SW 1271 (cell line): ENCODE measurements at places on chromosomes 1 and 21.

- DNase-seq: no peak
Observed at GRCh38 chr1:167430134-167430848, 88.0 kb downstream of the CD247 start.

DNA sequence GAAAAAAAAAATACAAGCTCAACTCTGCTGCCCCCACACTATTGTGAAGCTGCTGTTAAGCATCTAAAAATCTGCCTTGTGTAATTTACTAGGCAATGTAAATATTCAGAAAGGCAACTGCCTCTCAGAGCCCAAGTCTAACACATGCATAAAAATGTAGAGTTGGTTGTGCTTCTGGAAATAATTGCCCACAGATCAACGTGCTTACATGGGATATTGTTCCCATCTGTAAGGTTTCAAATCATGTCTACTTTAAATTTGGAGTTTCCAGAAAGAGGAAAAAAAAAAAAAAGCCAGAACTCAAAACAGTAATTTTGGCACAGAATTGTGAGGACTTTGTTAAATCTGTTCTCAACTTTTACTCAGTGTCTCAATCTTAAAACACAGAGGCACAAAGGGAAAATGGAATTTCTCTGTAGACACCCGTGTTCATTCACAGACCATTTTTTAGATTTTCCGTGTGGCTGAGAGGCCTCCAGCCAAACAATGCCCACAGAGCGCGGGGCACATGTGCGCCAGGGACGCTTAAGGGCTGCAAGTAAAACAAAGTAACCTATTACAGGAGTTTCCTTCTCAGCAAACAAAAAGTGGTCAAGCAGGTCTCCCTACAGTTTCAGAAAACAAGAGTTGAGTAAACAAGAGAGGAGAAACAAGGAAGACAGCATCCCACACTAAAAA is 115.5 kb downstream of the RERE start:
- no peak for DNase-seq

- DNase-seq: no peak
Observed at GRCh38 chr21:21664871-21665270, 666.7 kb downstream of the NCAM2 start.

DNA sequence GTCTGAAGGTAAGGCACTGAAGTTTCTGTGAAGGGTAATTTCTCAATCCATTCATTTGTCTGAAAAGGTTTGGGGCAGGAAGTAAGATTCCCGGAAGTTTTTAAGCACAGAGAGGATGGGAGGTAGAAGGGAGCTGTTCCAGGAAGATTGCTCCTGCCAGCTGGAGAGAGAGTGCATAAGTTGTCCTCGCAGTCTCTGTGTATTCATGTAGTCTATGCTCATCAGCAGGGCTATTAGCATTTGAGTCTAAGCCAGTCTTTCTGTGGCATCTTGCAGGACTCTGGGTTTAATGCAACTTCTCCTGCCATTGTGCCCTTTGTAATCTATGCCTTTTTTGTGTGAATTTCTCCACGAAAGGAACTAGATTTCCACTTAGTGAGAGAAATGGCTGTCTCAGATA is 140.8 kb upstream of the FGGY start:
- DNase-seq: no peak

DNA sequence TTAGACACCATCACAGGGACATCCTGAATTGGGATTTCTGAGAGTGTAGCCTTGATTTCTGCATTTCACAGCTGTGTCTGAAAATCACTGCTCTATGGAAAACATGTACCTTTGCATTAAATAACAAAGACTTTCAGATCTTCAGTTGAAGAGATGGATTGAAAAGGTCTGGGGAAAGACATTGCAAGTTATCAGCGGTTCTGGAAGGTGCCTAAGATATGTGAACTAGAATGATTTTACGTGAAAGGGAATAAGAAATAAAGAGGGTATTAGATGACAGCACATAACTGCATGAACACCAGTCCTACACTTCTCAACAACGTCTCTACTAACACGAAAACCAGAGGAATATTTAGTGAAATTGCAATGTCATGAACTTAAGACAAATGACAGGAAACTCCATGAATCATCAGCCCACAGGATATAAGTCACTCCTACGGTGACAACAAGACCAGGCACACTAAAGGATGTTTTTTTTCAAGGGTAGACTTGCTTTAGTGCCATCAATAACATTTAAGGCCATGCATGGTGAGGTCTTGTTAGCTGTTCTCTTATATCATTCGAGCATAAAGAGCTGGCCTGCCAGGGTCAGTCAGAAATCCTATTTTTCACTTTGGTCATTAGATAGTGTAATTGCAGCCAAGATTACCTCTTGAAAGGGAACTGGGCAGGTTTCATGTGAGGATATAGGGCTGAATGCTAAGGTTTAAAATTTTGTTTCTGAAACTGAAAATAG is 283.1 kb downstream of the GRIK1 start:
- DNase-seq: peak; percentile 44

- no peak for DNase-seq
Observed at GRCh38 chr1:151060007-151060656, at the start of gene MLLT11. MLLT11 (plus strand) TSS chr1:151060397; CDS start chr1:151067225, 6,828 bp downstream.

DNA sequence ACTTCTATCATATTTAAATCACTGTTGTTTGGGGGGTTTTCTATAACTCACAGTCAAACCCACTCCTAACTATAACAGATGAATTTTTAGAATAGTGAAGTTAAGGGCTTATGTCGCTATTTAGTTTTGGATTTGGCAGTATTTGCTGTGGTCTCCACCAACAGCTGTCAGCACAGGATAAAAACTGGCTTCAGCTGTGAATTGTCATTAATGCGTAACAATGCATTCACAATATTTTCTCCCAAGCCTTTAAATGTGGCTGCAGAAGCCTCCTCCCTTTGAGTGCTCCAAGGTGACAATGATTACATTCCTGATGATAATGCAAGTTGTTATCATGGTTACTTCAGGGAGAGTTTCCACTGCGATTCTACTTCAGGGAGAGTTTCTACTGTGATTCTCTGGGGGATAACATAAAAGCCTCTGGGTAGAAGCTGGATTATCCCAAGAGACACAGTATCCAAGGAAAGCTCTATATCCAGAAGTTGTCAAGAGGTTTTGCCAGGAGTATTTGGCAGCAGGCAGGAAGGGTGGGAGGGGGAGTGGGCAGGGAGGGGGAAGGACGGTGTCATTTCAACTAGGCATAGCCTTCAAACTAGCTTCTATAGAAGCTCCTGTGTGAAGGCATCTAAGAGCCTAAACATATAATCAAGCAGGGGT is 14.9 kb upstream of the SMIM12 start:
- no peak for DNase-seq

DNA sequence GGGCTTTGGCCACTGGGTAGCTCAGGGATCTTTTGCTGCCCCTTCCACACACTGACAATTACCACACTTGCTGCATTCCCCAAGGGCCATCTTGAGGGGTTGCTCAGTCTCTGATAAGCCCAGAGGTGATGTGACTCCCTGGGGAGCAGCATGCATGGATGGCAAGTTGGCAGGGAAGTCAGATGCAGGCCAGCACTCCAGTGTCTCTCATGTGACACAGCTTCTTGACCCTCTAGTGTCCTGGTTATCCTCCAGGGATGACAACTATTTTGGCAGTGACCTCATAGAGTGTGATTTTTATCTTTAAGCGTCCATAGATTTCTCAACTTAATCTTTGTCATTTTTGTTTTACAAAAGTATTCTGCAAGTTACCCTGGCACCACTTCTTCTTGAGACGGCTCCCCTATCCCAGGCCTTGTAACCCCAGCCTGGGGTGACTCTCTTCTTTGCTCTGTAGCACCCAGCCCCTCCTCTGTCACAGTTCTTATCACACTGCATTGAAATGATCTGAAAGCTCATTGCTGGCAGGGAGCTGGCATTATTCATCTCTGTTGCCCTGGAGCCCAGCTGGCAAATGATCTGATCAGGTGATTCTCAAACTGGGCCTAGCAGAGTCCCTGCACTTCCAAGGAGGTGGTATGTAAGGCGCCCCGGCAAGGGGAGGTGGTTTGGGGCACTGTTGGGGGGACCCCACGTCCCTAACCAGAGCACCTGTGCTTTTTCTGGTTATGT is 72.6 kb downstream of the TENT5C start:
- no peak for DNase-seq

GRCh38 chr1:181049378-181049777 is 15.6 kb downstream of the MR1 start:
- DNase-seq: no peak

- no peak for DNase-seq
Observed at GRCh38 chr21:45859041-45859761, 122.4 kb upstream of the COL6A1 start.

GRCh38 chr1:226308166-226308722 is 720 bp downstream of the LIN9 start:
- no peak for DNase-seq

GRCh38 chr1:85584264-85584781 is 3.8 kb downstream of the CCN1 start:
- DNase-seq: peak; percentile 92

GRCh38 chr21:16370186-16370585 is 640.4 kb downstream of the USP25 start:
- DNase-seq: no peak

- DNase-seq: no peak
Observed at GRCh38 chr1:3963554-3963953, 63.5 kb upstream of the C1orf174 start.

- DNase-seq: no peak
Observed at GRCh38 chr1:50497007-50497406, 73.8 kb upstream of the DMRTA2 start.

GRCh38 chr1:107843989-107844388 is 121.0 kb downstream of the VAV3 start:
- no peak for DNase-seq

DNA sequence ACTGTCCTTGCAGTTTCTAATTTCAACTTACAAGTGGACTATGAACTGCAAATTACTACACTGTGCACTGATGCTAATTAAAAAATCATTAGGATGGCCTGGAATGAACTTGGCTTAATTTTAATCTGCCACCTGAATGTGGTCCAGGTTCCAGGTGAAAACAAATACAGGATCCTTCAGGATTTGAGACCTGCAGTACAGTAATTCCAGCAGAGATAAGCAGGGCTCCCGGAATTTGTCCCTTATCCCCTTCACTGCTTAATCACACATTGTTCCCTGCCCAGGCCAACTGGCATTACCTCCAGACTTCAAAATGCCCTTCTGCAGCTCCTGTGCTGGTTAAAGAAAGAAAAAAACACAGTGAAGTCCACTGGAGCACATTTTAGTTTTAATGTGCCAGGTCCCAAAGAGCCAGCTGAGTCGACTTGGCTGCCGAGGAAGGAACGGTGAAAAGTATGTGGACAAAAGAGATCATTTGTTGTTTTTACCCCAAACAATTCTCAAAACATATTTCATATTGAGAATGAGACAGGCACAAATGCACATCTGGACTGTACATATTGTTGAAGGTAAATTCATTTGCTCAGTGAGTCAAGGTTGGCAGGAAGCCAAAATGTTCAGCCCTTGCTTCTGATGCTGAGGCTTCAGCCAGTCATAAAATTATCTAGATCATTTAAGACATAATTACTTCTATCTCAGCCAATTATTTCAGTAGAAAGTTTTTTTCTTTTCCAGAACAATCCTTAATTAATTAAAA is 28.3 kb downstream of the DEGS1 start:
- DNase-seq: no peak

GRCh38 chr1:218494449-218494852 is 149.3 kb downstream of the TGFB2 start:
- DNase-seq: no peak
